ENCODE measurements at places on chromosomes 5 and 9. TPM values are rescaled to one million over a fixed set of nuclear protein-coding genes. Genes with fewer than 3 reads are reported as not detected.

DNA sequence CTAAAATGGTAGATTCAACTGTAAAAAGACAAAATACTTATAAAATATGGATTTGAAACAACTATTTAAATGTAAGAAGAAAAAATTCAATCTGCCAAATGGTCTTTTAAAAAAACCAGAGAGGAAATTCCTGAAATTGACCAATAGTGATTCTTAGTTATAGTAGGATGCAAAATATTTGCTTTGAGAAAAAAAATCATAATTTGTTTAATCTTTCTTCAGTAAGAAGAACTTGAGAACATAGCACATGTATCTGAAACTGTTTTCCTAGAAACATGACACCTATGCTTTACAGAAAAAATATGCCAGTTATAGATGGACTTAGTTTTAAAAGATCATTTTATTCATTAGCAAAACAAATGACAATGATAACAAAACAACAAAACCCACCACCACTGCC lies 186.9 kb upstream of the CD180 start:
- DNase-seq = no peak
- no peak overlapping the region for H3K4me3 ChIP-seq
- H3K27me3 ChIP-seq = no peaks in the 10 kb centered on the region
- no peaks in the 10 kb centered on the region for H3K36me3 ChIP-seq

DNA sequence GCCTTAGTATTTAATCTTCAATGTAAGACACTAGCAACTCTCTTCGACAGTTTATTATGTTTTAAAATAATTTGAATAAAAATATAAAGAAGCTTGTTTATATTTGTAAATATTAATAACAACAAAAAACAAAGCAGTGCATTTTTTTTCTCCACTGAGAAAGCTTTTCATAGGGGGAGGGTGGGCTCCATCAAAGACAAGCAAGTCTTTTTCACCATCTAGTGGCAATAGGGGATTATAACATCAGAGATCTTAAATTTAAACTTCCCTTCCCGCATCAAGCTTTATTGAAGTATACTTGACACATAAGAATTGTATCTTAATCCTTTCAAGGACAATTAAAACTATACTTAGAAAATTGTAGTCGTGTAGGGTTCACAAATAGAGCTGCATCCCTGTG lies 9.3 kb upstream of the OR13F1 start:
- no peaks in the 10 kb centered on the region for H3K4me1 ChIP-seq
- no peak overlapping the region for H3K27ac ChIP-seq
- H3K27me3 ChIP-seq = no peaks in the 10 kb centered on the region
- DNase-seq = no peak
- H3K4me3 ChIP-seq = no peak overlapping the region

GRCh38 chr5:91150234-91150633 lies 232.9 kb downstream of the ARRDC3 start:
- no peak overlapping the region for H3K27ac ChIP-seq
- H3K36me3 ChIP-seq = peaks cover 10% of the 10 kb centered on the region
- no peaks in the 10 kb centered on the region for H3K27me3 ChIP-seq
- no peak for DNase-seq
- H3K4me3 ChIP-seq = no peak overlapping the region

DNA sequence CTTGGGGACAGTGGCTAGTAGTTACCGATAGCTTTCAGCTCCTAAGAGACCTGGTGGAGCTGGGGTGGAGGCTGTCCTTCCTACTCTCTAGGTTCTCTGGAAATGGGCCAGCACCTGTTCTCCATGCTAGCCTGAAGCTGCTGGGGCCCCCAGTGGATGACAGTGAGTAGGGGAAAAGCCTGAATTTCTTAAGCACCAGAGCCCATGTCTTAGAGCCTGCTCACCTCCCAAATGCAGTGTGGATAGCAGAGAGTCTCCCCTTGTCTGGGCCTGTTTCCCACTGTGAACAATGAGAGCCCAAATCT lies 105.8 kb downstream of the DAB2IP start:
- no peak overlapping the region for H3K4me3 ChIP-seq
- no peak overlapping the region for H3K27ac ChIP-seq
- peaks cover 4% of the 10 kb centered on the region for H3K36me3 ChIP-seq

- H3K4me1 ChIP-seq = no peaks in the 10 kb centered on the region
- no peak for DNase-seq
- no peaks in the 10 kb centered on the region for H3K27me3 ChIP-seq
- no peaks in the 10 kb centered on the region for H3K36me3 ChIP-seq
- no peak overlapping the region for H3K27ac ChIP-seq
- no peak overlapping the region for H3K4me3 ChIP-seq
Measured at GRCh38 chr5:153952893-153953292, 85.8 kb downstream of the FAM114A2 start.

DNA sequence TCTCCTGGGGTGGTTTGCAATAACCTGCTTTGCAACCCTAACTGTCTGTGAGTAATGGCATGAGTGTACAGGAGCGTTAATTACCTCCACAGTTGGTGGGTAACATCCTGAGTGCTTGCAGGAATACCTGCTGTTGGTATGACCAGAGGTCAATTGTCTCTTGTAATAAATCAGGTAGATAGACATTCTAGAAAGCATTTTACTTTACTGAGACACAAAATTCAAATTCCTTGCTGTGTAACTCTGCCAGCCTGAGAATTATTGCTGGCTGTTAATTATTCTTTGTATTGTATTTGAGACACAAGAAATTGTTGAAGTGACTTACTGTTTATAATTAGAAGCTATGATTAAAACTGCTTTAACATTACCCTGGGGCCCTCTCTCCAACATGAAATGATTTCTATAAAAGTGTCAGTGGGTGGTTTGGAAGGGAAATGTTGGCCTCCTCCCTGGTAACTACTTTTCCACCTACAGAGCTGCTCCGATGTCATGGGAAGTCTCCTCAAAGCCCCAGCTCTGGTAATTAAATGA lies 150.8 kb upstream of the ADCY2 start:
- H3K27me3 ChIP-seq = no peaks in the 10 kb centered on the region
- DNase-seq = no peak
- H3K4me1 ChIP-seq = peaks cover 3% of the 10 kb centered on the region
- no peak overlapping the region for H3K27ac ChIP-seq
- H3K36me3 ChIP-seq = no peaks in the 10 kb centered on the region

GRCh38 chr5:39437467-39437866 lies 12.7 kb upstream of the DAB2 start:
- no peak for DNase-seq
- H3K27ac ChIP-seq = no peak overlapping the region
- H3K27me3 ChIP-seq = no peaks in the 10 kb centered on the region

DNA sequence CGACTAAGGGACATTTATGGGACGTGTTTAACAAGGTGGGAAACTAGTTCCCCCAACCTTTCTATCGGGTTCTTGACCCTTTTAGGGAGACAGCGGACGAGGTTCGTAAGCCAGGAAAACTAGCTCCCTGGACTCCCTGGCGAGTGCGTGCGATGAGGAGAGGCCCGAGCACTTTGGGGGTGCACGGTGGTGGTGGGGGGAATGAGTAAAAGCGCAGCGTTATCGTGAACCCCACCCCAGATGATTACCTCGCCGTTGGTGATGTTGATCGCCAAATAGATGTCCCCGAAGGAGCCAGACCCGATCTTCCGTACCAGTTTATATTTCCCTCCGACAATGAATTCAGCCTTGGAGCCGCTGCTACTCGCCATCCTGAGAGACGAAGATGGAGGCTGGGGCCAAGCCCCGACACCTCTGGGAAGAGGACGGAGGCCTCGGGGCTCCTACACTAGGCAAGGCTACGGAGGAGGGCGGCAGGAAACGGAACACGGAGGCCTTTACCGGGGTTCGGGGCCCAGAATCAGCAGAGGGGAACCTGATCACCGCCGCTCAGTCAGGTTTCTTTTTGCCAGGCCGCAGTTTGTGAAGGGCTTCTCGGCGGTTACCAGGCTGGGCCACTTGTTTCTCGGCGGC lies 529 bp downstream of the CSNK1A1 start:
- peak overlapping the region; percentile 99 for H3K27ac ChIP-seq
- no peaks in the 10 kb centered on the region for H3K36me3 ChIP-seq
- DNase-seq = no peak
- H3K27me3 ChIP-seq = peaks cover 13% of the 10 kb centered on the region

DNA sequence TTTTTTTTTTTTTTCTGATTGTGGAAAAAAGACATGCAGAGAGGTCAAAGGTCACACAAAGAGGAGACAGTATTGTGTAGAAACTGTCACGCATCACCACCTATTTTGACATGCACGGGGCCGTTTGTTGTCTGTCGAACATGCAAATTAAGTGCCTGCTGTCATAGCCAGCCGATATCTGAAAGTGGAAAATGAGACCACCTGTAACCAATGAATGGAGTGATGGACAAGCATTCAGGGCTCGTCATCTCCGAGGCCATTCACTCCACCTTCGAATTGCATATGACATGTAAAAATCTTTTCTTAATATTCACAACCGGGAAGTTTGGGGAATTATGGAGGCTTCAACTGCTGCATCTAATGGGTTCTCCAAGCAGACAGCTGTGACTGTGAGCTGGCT lies 512.2 kb upstream of the ADAMTS16 start:
- no peaks in the 10 kb centered on the region for H3K36me3 ChIP-seq
- H3K27me3 ChIP-seq = no peaks in the 10 kb centered on the region

The TRIO gene
- total RNA-seq = 281 TPM

The GRM6 gene
- not detected for total RNA-seq

The SPINK5 gene
- 7.5 TPM for total RNA-seq

The LRRC14B gene
- total RNA-seq = not detected

The NEURL1B gene
- 11.4 TPM for total RNA-seq

The PCDHGA12 gene
- total RNA-seq = 6.1 TPM
